ENCODE measurements at places on chromosomes 5 and 9.

GRCh38 chr9:135085830-135086546, 1.5 kb upstream of the OLFM1 start:
- no peak for DNase-seq

GRCh38 chr5:84549054-84549453, 164.4 kb upstream of the EDIL3 start:
- no peak for DNase-seq

GRCh38 chr5:74543162-74543995, 97.1 kb downstream of the ENC1 start:
- DNase-seq: no peak

DNA sequence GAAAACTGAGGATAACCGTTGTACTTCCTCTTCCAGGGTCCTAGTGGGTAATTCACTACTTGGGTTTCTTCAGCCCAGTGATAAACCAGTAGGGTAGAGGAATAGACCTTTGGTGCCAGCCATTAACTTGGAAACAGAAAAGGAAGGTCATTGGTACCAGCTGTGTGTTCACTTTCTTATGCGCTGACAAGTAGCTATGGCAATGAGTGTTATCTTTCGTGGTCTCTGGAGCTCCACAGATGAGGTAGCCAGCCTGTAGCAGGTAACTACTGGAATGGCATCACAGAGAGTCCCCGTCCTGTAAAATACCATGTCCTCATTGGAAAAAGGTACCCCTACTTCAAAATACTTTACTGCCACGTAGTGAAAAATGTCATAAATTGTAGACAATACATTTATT, 2.3 kb downstream of the UHRF2 start:
- DNase-seq: no peak

- no peak for DNase-seq
Observed at GRCh38 chr5:1765141-1765879, 34.3 kb downstream of the MRPL36 start.

- no peak for DNase-seq
Observed at GRCh38 chr9:4559261-4560182, 69.3 kb downstream of the SLC1A1 start.

- no peak for DNase-seq
Observed at GRCh38 chr9:120876842-120877240, at the start of gene PHF19. Gene PHF19 (minus strand): TSS chr9:120877188. CDS start chr9:120874741, 2,447 bp downstream.
